Posterior vena cava (tissue), 2 donors: ENCODE measurements at places on chromosomes 6 and 20. TPM values are rescaled to one million over a fixed set of nuclear protein-coding genes. Genes with fewer than 3 reads are reported as not detected.

GRCh38 chr6:40810171-40810570 lies 223.0 kb upstream of the LRFN2 start:
- no peak for DNase-seq

GRCh38 chr20:56653211-56653610 lies 24.1 kb downstream of the TFAP2C start:
- no peak for DNase-seq

DNA sequence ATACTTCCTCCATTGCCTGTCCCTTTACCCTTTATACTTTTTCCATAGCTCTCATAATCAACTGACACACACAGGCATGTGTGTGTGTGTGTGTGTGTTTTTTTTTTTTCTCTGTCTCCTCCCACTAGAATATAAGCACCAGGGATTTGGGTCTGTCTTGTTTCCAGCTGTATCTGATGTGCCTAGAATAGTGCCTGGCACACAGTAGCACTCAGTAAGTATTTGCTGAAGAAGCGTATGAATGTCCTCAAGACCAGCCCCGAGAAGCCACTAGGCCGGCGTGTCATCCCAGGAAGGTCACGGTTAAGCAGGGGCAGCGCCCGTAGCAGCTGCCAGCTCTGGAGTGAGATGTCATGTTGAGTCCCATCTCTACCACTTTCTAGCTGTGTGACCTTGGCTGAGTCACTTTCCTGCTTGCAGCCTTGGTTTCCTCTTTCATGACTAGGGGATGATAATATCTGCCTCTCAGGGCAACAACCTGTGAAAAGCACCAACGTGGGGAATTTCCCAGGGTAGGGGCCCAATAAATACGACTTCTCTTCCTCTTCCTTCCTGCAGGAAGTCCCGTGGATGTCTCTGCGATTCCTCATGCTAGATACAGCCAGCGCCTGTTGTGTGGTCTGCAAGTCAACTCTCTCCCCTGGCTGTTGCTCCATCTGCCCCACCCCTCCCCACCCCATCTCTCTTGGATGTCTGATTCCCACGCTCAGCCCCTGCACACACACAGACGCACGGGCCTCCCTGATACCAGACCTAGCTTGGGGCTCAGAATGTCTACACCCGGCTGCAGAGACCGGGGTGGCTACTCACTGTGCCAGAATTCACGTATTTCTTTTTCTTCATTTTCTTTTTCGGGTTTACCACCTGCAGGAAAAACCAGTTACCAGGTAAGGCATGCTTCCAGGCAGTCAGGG lies 58.1 kb downstream of the RAB44 start:
- no peak for DNase-seq

- no peak for DNase-seq
These were observed 100.4 kb downstream of the OGFRL1 start for GRCh38 chr6:71388856-71389527.

DNA sequence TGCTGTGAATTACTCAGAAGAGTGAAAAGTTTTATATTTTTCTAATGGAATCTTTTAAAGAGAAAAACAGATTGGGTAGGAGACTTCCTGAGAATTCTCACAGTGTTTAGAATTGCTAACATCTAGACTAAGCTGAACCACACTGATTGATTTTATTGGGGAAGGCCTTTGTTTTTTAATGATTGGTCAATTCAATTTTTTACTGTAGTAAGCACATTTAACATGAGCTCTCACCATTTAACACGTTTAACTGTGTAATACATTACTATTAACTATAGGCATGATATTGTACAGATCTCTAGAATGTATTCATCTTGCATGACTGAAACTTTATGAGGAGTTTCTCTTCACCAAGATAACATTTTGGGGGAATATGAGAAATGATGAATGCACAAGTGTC lies 987.3 kb downstream of the PHF3 start:
- no peak for DNase-seq

- no peak for DNase-seq
These were observed 254.5 kb downstream of the TMEM242 start for GRCh38 chr6:157068691-157069324.

GRCh38 chr6:13624871-13625288 lies 9.7 kb downstream of the NOL7 start:
- DNase-seq, result no peak

DNA sequence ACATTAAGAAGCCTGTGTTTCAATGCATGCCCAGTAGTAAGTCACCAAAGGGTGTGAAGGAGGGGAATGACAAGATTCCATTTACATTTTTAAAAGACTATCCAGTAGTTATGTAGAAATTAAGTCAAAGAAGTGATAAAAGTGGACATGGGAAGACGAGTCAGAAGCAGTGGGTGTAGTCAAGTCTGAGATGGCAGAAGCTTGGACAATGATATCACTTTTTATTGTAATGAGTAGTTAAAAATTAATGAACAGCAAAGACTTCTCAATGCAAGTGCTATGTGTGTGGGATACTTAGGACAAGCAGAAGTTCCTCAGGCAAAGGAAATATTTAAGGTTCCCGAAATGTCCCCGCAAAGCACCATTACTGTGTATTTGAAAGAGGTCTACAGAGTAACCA lies 156.0 kb downstream of the DST start:
- DNase-seq, result no peak

The BPIFB4 gene
- not detected for total RNA-seq

GRCh38 chr20:1841554-1842140 lies 53.6 kb upstream of the SIRPA start:
- no peak for DNase-seq

GRCh38 chr6:90101403-90101802 lies 195.2 kb downstream of the BACH2 start:
- no peak for DNase-seq

DNA sequence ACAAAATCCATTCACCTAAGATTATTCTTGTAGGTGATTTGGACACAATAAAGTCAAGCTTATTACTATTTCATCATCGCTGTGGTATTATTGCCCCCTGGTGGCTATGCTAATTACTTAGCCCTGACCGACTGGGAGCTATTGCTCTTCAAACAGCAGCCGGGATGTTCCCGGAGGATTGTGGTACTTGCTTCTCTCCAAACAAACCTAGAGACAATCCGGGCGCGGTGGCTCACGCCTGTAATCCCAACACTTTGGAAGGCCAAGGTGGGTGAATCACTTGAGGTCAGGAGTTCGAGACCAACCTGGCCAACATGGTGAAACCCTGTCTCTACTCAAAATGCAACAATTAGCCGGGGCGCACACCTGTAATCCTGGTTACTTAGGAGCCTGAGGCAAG lies 15.4 kb upstream of the STMND1 start:
- no peak for DNase-seq

DNA sequence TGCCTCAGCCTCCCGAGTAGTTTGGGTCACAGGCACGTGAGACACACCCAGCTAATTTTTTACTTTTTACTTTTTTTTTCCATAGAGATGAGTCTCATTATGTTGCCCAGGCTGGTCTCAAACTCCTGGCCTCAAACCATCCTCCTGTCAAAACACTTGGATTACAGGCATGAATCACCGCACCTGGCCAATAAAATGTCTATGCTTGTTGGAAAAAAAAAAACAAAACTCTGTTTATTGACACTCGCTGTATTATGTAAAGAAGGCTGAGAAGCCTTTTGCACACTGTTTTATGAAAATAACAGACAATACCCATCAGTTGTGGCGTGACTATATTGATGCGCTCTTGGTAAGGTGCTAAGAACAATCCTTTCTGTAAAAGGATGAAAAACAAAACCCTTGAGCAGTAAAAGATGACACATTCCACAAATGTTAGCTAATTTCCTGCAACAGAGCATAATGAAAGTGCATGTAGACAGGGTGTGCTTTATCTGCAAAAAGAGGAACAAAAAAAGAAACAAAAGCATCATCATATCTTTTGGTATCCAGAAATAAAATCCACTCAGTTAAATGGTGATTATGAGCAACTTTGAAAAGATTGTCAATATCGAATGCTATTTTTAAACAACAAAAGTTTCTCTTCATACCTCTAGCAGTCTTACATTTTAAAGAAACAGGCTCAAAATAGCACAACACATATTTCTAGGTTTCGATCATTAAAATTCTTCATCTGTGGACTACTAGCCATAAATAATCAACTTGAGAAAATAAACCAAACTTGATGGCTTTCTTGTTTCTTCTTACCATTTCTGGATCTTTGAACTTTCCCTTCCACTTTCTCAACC lies 108.3 kb upstream of the PHACTR1 start:
- DNase-seq, result no peak

GRCh38 chr20:44787299-44787698 lies 23.0 kb downstream of the RIMS4 start:
- no peak for DNase-seq

- DNase-seq, result peak; percentile 74
These were observed 70.8 kb downstream of the PTPN1 start for GRCh38 chr20:50580842-50581544.

GRCh38 chr6:5869676-5870075 lies 137.0 kb downstream of the NRN1 start:
- DNase-seq, result no peak

The OR2B6 gene
- total RNA-seq, result not detected

The BTNL2 gene
- total RNA-seq, result not detected

The EPPIN gene
- total RNA-seq, result not detected

DNA sequence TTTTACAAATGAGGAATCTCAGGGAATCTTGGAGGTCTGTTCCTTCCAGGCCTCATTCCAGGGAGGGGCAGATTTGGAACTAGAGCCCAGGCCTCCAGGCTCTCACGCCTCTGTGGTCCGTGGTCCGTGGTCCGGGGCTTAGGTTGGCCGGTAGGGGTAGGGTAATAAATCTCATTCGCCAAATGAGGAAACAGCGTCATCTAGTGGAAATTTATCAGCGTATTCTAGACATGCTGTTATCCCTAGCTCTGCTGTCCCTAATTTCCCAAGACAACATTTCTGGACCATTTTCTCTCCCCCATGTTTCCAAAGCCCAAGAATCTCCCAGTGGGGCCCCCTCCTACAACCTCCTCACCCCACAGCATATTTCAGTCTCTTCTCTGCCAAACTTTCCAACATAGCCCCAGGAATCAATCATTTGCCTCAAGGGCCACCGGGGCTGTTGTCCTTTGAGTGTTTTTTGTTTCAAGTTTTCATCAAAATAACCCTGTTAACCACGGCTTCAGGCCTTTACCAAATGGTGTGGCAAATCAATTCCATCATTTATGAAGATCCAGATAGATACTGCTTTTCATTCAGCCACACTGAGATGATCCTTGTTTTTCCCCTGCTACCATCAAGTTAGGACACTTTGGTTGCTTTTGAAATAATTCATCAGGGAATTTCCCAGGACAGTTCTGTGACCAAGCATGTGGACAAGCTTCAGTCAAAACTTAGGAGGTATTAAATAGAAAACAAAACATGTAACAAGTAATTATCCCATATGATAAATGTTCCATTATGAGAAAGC lies 126.8 kb downstream of the ALDH8A1 start:
- no peak for DNase-seq

DNA sequence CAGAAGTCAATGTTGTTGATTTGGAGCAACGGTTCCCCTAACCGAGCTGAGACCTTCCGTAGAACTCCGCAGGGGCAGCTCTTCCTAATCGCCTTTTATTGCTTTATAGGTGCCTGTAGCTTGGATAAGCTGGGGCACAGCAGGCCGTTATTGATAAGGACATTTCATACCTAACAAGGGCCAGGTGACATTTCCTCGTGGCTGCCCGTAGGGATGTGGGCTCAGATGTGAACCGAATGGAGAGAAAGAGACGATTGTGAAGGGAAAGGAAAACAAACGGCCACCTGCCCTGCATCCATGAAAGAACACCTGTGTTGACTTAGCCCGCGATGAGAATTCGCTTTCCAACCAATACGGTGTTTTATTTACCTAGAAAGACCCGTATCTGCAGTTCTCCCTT lies 53.3 kb upstream of the DACT2 start:
- DNase-seq, result peak; percentile 36

- no peak for DNase-seq
These were observed 3.4 kb downstream of the UBE3D start for GRCh38 chr6:83062225-83062624.
